ENCODE measurements at places on chromosomes 16 and 17.

GRCh38 chr17:43169561-43170139 lies 1.4 kb upstream of the NBR1 start:
- DNase-seq, result peak; percentile 25

DNA sequence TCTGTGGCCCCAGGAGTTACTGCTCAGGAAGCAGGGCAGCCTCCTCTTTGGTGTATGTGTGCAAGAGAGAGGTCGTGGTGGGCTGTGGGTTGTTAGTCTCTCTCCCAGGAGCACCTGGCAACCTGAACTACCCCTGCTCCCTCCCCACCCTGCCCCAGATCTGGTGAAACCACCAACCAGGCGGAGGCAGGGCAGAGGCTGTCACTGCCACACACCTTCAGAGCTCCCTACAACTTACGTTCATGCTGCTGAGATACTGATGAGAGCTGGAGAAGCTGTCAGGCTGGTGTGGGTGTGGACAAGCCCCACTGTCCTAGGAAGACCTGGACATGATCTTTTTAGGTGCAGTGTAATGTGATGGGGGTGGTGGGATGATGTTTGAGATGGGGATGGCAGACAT lies 24.3 kb downstream of the GOSR2 start:
- peak; percentile 70 for DNase-seq

- no peak for DNase-seq
Observed at GRCh38 chr17:77894126-77894956, 64.2 kb upstream of the TNRC6C start.

GRCh38 chr17:18198530-18198929 lies 14.9 kb downstream of the ALKBH5 start:
- DNase-seq, result no peak

- DNase-seq, result peak; percentile 17
Observed at GRCh38 chr17:62995377-62995885, 29.4 kb downstream of the TANC2 start.

GRCh38 chr17:83143817-83144231 lies 64.4 kb downstream of the METRNL start:
- no peak for DNase-seq

DNA sequence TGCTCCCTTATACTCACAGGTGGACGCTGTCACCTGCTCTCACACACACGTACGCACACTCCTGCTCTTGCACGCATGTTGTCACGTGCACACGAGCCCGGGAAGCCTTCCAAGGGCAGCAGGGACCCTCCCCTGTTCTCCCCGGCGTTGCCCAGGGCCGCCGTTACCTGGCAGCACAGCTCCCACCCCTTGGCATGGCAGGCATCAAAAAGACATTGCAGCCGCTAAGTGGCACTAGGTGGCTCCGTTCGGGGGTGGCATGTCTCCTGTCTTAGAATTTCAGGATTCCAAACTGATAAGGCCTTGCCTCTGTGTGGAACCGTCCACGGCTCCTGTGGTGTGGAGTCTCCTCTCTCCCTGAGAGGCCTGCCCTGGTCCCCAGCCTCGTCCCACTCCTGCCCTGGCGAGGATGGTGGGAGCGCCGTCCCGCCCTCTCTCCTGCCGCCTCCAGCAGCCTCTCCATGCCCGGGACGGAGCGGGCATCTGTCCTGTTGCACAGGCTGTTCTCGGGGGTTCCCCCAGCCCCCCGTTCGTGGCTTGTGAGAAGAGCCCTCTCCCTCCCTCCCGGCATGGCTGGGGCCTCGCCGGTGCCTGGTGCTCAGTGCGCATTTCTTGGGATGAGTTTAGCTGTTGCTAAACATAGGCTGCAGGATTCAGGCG lies 126.7 kb upstream of the GSE1 start:
- DNase-seq, result no peak

DNA sequence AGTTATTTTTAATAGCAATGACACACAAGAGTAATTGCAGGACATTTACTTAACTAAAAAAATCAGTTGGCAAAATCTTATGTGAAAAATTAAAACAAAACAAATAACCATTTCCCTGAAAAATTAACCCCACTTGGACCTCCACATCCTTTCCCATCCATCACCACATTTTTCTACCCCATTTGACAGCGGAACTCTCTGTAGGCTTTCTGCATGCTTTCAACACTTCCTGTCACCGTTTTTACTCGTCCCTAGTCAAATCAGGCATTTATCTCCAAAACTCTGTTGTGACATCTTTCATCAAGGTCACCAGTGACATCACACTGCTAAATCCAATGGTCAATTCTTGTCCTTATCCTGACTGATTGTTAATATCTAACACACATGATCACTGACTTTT lies 27.5 kb downstream of the KCNJ16 start:
- no peak for DNase-seq

- DNase-seq, result no peak
Observed at GRCh38 chr17:58703137-58703915, 10.9 kb downstream of the RAD51C start.

All from putamen (tissue), 1 donor.